Caki2 (cell line): ENCODE measurements at places on chromosomes 13 and 19. TPM values are rescaled to one million over a fixed set of nuclear protein-coding genes. Genes with fewer than 3 reads are reported as not detected.

UGGT2 gene
- 27.8 and 31.4 TPM in 2 replicates for total RNA-seq

DNA sequence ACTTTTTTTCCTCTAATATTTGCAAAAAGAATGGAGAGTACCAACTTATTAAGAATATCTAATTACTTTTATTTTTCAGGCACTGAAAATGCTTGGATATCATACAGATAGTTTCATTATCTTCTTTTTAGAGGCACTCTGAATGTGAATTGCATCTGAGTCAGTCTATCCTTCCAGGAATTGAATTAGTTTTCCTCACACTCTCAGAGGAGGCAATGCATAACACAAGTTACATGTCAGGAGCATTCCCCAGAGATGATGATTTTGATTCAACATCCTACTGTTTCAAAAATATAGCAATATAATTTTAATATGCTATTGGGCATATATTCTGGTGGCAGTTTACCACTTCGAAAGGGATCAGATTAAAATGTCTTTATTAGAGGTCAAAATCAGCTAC lies 1315.4 kb downstream of the PCDH9 start:
- no peak for DNase-seq

GRCh38 chr13:75872980-75873379 lies 236.8 kb downstream of the LMO7 start:
- DNase-seq: no peak

DNA sequence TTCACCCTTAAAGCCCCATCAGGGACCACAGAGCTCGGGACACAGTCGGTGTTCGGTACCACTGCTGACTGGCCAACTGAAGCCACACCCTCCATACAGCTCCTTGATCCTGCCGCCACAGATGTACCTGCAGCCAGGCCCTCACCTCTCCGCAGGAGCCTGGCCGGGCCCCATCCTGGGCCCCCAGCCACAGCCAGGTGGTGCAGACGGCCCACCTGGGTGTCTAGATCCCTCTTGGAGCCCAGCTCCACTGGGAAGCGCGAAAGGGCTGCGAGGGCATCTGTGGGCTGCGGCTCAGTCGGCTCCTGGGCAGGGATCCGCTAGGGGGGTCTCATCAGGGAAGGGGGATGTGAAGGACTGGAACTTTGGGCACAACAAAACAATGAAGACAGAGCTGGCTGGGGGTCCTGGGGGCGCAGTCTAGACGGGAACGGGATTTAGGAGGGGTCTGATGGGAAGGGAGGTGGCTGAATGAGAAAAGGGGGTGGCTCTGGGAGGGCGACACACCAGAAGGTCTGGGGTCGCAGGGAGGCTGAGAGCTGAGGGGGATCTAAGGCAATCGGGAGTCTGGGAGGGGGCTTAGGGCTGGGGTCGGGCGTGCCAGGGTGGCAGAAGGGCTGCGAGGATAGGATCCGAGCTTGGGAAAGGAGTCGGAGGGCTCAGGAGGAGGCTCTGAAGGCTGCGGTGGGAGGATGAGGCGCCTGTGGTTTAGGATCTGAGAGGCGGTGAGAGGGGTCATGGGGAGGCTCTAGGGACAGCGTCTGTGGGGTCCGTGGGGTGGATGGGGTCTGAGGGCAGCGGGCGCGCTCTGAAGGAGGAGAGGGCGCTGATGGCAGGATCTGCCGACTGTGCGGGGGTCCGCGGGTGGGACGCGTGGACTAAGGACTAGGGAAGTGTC lies 15.8 kb downstream of the PRODH2 start:
- no peak for DNase-seq

ZNF446 gene
- total RNA-seq: 19.2 and 23.1 TPM in 2 replicates
